ENCODE measurements at places on chromosomes 7 and 10.

GRCh38 chr10:43255634-43256431 lies 11.0 kb downstream of the RASGEF1A start:
- peak; percentile 68 for DNase-seq

DNA sequence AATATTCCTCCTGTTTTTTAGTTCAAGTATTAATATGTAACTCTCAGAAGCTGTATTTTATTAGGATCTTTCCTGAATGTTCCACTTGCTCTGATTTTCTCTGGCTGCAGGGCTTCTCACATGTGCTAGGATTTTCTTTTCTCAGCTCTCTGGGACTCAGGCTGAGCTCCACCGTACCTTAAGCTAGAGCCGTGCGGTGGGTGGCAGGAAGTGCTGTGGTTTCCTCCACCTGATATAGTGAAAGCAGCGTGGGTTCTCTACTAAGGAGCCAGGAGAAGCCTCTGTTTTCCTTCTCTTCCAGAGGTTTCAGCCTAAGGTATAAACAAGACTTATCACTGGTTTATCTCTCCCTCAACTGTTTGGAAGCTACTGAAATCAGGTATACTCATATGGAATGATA lies 433.6 kb downstream of the NRG3 start:
- DNase-seq: no peak

GRCh38 chr7:37211097-37211880 lies 237.4 kb downstream of the ELMO1 start:
- no peak for DNase-seq

DNA sequence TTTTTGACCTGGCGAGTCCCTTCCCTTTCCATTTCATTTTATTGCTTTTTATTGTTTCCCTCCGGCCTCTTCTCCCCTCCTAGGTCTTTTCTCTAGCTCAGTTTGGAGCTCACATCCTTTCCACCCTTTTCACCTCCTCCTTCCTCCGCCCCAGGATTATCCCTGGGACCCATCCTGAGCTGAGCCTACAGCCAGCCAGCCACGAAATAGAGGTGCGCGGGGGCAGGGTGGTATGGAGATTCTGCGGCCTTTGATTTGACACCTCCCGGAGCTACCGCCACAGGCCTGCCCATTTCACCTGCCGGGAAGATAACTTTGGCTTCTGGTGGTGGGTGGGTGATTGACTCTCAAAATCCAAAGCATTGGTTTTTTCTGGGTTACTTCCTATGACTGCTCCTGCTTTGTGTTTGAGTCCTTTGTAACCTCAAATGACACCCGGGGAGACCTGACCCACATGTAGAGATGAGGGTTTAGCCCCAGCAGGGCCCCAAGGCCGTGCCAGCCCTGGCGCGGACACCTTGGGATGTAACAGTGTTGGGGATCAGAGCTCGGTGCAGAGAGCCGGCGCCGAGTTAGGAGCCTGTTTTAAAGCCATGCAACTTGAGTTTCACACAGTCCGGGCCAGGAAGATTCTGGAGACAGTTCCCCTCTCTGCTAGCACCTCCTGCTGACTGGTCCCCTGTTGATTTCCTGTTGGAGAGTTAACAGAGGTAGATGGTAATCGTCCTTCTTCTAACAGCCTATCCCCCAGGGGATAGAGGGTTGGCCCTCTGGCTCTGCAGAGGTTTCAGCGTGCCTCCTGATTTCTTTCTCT lies 1.5 kb downstream of the DUSP5 start:
- peak; percentile 67 for DNase-seq

DNA sequence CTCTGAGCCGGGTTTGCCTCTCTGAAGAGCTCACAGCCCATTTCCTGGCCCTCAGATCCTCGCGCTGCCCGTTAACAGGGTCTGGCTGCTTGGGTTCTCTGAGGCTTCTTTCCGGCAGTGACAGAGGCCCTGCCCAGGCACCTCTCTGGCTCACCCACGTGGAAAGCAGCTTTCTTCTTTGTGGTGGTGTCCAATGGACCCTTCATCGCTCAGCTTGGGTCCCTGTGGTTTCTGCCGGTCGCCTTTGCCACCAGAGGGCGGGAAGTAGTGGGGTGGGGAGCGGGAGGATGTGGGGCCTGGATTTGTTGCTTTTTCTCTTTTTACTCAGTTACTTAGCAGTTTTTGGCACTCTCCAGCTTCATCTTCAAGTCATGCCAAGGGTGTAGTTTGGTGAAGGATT lies 15.6 kb upstream of the JAKMIP3 start:
- DNase-seq: no peak

DNA sequence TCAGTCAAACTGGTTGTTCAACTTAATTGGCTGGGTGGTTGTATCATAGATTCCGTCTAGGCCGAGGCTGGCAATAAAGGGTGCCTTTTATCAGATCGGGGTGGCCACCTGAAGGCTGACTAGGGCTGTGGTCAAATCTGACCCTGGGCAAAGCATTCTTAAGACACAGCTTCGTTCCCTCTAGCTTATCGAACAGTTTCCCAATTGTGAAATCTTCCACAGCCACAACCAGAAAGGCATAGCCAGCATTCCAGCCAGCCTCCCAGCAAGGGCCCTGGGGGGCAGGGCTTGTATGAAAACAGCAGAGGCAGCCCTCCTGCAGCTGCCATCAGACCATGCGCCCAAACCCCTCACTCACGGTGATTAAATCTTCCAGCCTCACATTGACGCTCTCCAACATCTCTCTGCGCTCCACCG lies 42.5 kb upstream of the TMEM213 start:
- no peak for DNase-seq
